Stomach (tissue), 19 donors: ENCODE measurements at places on chromosomes 5 and 9. TPM values are rescaled to one million over a fixed set of nuclear protein-coding genes. Genes with fewer than 3 reads are reported as not detected.
A peak's percentile ranks its signal among the peaks of the same experiment; 100 is the strongest.

GRCh38 chr5:67115246-67115645, 81.4 kb downstream of the CD180 start:
- no peaks in the 10 kb centered on the region for H3K4me1 ChIP-seq
- no peaks in the 10 kb centered on the region for H3K27me3 ChIP-seq
- H3K27ac ChIP-seq: no peak overlapping the region
- DNase-seq: peak; percentile 26
- no peak overlapping the region for H3K4me3 ChIP-seq

GRCh38 chr5:60026161-60026560, 132.6 kb upstream of the PDE4D start:
- no peak overlapping the region for H3K27ac ChIP-seq
- no peaks in the 10 kb centered on the region for H3K4me1 ChIP-seq
- H3K4me3 ChIP-seq: no peak overlapping the region
- no peaks in the 10 kb centered on the region for H3K36me3 ChIP-seq
- no peaks in the 10 kb centered on the region for H3K27me3 ChIP-seq
- no peak for DNase-seq

DNA sequence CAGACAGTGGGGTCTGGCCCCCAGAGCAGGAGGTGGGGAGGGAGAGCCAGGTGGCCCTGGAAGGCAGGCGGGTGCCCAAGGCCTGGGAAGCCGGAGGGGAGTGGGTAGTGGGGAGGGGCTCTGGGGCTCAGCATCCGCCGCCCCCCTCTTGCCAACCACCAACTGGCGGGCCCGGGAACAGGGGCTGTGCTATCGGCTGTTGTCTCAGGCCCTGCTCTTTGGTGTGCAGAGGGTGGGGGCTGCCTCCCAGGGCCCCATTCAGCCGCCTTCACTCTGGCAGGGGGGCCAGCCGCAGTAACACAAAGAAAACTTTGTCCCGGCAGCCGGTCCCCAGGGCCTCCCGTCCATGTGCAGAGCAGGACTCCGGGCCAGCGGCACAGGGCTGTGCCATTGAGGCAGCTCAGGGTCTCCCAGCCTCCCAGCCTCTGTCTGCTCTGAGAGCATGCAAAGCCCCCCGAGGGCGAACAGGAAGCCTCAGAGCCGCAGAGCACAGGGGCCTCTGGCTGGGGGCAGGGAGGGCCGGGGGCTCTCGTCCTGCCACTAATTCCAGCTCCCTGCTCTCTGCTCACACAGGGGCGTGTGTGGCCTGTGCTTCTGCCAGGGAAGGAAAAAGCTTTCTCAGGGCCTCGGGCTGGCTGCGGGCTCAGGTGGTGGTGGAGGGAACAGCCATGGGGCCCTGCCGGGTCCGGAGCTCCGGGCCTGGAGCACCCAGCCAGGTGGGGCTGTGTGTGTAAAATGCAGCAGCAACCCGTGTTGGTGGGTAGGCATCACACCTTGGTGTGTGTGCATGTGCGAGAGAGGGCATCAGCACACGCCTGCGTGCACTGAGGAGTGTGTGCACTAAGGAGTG, 54.2 kb upstream of the NOTCH1 start:
- DNase-seq: no peak
- peaks cover 41% of the 10 kb centered on the region for H3K27me3 ChIP-seq
- H3K4me1 ChIP-seq: peaks cover 7% of the 10 kb centered on the region
- no peak overlapping the region for H3K4me3 ChIP-seq

The FYB1 gene
- 3.5 TPM for total RNA-seq

- no peak overlapping the region for H3K4me3 ChIP-seq
- H3K4me1 ChIP-seq: peaks cover 5% of the 10 kb centered on the region
- H3K27ac ChIP-seq: no peak overlapping the region
- no peaks in the 10 kb centered on the region for H3K36me3 ChIP-seq
- DNase-seq: no peak
- no peaks in the 10 kb centered on the region for H3K27me3 ChIP-seq
Observed at GRCh38 chr5:56530626-56531138, 284.7 kb upstream of the MAP3K1 start.

DNA sequence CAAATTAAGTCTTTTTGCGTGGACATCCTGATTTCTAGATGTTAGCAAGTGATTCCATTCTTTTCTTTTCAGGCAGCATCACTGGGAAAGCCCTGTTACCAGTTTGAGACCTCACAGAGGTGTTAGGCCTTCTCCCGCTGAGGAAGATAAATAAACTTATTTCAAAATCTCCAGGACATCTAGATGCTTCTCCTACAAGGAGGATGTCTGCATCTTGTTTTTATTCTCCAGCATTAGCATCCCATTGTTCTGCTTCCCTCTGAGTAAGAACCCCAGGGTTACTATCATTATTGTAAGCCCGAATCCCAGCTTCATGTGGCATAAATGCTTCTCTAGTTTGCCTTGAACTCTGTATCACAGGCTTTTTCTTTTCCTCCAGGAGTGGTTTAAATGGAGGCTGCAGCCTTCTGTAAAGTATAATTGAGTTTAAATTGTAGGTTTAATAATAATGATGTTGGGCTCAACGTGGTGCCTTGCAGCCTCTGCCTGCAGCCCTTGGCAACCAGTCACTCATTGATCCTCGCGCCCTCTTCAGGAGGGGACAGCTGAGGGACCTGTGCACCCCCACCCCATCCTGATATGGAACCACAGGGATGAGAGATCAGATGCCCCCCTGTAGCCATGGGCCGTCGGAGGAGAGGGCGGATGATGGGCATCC, 114.9 kb downstream of the PDZD2 start:
- DNase-seq: no peak
- H3K4me3 ChIP-seq: no peak overlapping the region
- H3K27ac ChIP-seq: no peak overlapping the region
- H3K36me3 ChIP-seq: no peaks in the 10 kb centered on the region
- no peaks in the 10 kb centered on the region for H3K27me3 ChIP-seq
- H3K4me1 ChIP-seq: no peaks in the 10 kb centered on the region

GRCh38 chr5:58498340-58498942, 7.2 kb downstream of the GAPT start:
- H3K27ac ChIP-seq: no peak overlapping the region
- H3K4me1 ChIP-seq: no peaks in the 10 kb centered on the region
- no peaks in the 10 kb centered on the region for H3K36me3 ChIP-seq
- peak; percentile 45 for DNase-seq

DNA sequence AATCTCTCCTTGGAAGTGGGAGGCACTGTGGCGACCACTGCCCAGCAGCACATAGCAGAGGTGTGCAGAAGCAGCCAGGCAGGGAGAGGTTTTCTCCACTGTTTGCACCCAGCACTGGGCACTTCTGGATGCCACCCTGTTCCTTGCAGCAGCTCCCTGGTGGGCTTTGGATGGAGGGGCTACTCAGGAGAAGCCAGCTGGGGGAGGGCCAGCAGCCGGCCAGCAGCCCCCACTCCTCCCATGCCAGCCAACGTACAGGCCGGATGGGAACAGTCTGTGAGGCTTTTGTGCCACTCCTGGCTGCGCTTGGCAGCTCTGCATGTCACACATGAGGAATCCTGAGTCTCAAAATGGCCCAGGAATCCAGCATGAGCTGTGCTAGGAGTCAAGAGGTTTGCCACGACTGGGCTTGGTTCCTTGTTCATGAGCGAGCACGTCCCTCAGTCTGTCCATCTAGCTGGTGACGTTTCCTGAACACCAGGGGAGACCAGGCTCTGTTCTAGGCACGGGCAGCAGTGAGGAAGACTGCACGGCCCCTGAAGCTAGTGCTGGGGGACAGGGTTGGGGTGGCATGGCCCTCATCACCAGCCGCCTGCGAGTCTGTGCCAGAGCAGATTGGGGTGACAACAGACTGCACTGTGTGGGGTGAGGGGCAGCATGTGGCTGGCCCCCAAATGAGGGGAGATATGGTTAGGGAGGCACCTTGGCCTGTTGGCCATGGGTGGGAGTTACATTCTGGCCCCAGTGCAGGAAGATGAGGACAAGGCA, 10.1 kb downstream of the PHF2 start:
- DNase-seq: no peak
- H3K4me1 ChIP-seq: peaks cover 64% of the 10 kb centered on the region
- no peaks in the 10 kb centered on the region for H3K27me3 ChIP-seq
- no peaks in the 10 kb centered on the region for H3K36me3 ChIP-seq

The DNAJB5 gene
- 9.0 TPM for total RNA-seq

- no peaks in the 10 kb centered on the region for H3K27me3 ChIP-seq
- peak overlapping the region; percentile 79 for H3K27ac ChIP-seq
- H3K4me3 ChIP-seq: no peak overlapping the region
- peaks cover 18% of the 10 kb centered on the region for H3K36me3 ChIP-seq
- DNase-seq: no peak
- H3K4me1 ChIP-seq: peaks cover 99% of the 10 kb centered on the region
Observed at GRCh38 chr9:95090023-95090791, 227.3 kb downstream of the FANCC start.

- H3K4me1 ChIP-seq: no peaks in the 10 kb centered on the region
- no peaks in the 10 kb centered on the region for H3K36me3 ChIP-seq
- H3K27ac ChIP-seq: no peak overlapping the region
- no peak overlapping the region for H3K4me3 ChIP-seq
- no peaks in the 10 kb centered on the region for H3K27me3 ChIP-seq
- DNase-seq: no peak
Observed at GRCh38 chr9:105963343-105964099, 269.2 kb downstream of the TMEM38B start.

DNA sequence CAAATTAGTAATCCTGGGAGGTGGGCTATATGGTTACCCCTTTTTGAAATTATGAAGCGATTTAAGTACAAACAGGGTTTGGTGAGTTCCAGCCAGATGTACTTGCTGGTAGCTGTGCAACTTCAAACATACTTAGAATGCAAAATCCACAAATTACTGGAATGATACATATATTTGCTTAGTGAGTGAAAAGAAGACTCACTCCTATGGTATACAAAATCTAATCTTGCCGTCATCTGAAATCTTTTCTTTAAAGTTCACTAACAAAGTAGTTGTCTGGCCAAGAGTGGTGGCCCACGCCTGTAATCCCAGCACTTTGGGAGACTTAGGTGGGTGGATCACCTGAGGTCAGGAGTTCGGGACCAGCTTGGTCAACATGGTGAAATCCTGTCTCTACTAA, 64.9 kb upstream of the TJP2 start:
- no peaks in the 10 kb centered on the region for H3K4me1 ChIP-seq
- H3K36me3 ChIP-seq: no peaks in the 10 kb centered on the region
- H3K4me3 ChIP-seq: no peak overlapping the region
- DNase-seq: no peak
- H3K27me3 ChIP-seq: no peaks in the 10 kb centered on the region
- no peak overlapping the region for H3K27ac ChIP-seq

DNA sequence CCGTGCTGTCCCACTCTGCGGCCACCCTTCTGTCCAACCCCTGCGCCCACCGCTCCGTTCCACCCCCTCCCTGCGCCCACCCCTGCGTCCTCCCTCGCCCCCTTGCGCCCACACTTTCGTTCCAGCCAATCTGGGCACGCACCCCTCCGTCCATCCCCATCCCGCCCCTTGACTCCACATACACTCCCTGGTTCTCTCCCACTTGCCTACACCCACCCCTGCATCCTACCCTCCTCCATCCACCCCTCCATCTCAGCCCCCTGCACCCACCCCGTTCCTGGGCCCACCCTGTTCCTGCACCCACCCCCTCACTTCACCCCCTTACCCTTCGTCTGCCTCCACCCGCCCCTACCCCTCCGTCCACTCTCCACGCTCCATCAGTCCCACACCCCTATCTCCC, 7.0 kb downstream of the ADAMTS13 start:
- H3K27ac ChIP-seq: no peak overlapping the region
- peaks cover 29% of the 10 kb centered on the region for H3K4me1 ChIP-seq
- H3K36me3 ChIP-seq: no peaks in the 10 kb centered on the region
- no peak for DNase-seq
- H3K27me3 ChIP-seq: no peaks in the 10 kb centered on the region

GRCh38 chr9:93263334-93264229, 79.6 kb downstream of the WNK2 start:
- H3K27ac ChIP-seq: peak overlapping the region; percentile 66
- DNase-seq: no peak
- no peaks in the 10 kb centered on the region for H3K27me3 ChIP-seq
- H3K4me1 ChIP-seq: peaks cover 31% of the 10 kb centered on the region

The SH3GL2 gene
- 17.5 TPM for total RNA-seq

DNA sequence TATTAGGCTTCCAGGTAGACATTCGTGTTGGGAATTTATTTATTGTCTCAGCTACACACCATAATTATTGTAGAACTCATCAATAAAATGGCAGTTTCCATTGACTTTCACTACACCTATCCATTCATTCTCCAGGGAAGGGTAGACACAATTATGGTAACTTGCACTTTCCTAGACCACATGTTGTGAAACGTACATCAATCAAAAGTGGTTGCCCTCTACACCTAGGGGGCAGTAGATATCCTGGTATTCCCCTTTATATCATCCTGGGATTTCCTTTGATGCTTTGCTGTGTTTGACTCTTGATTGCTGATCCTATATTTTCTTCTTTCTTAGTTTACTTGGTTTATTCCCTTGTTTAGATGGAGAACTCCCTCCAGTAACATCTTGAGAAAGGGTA, 47.9 kb downstream of the ADGRV1 start:
- no peak overlapping the region for H3K4me3 ChIP-seq
- H3K36me3 ChIP-seq: no peaks in the 10 kb centered on the region
- no peak for DNase-seq
- no peak overlapping the region for H3K27ac ChIP-seq
- H3K4me1 ChIP-seq: no peaks in the 10 kb centered on the region

- H3K36me3 ChIP-seq: no peaks in the 10 kb centered on the region
- peaks cover 8% of the 10 kb centered on the region for H3K4me1 ChIP-seq
- no peak for DNase-seq
Observed at GRCh38 chr5:173686950-173687349, 70.5 kb upstream of the BOD1 start.

The LNPEP gene
- total RNA-seq: 8.1 TPM

The DAB2 gene
- total RNA-seq: 34.4 TPM

DNA sequence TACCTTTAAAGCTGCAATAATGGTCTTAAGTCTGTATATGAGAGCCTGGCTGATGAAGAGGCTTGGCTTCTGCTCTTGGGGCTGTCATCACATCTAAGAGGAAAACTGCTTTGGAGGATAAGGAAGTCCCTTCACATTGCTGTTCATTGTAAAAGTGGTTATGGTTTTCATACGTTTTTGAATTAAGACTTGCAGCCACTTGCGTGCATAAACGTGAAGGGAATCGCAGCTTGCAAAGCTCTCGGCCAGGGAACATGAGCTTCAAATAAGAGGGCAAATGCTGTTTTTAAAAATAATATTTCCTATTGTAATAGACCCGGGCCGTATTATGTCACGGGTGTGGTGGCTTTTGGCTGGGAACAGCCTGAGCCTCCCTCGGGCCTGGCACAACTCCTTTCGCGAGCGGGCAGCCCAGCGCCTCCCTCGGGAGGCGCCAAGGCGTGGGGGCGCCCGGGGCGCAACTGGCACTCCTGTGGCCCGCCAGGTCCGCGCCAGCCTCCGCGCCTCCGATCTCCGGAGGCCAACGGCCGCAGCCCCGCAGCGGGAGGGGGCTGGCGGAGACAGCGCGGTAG, 538 bp upstream of the ARHGEF28 start:
- H3K27me3 ChIP-seq: no peaks in the 10 kb centered on the region
- peak overlapping the region; percentile 66 for H3K4me3 ChIP-seq
- peak overlapping the region; percentile 88 for H3K27ac ChIP-seq
- peaks cover 38% of the 10 kb centered on the region for H3K4me1 ChIP-seq
- H3K36me3 ChIP-seq: no peaks in the 10 kb centered on the region

- no peaks in the 10 kb centered on the region for H3K27me3 ChIP-seq
- no peaks in the 10 kb centered on the region for H3K4me1 ChIP-seq
- H3K4me3 ChIP-seq: no peak overlapping the region
- no peaks in the 10 kb centered on the region for H3K36me3 ChIP-seq
- H3K27ac ChIP-seq: no peak overlapping the region
Observed at GRCh38 chr5:86917117-86917579, 299.4 kb downstream of the COX7C start.

GRCh38 chr5:124402144-124402581, 344.3 kb downstream of the ZNF608 start:
- no peaks in the 10 kb centered on the region for H3K36me3 ChIP-seq
- no peak overlapping the region for H3K27ac ChIP-seq
- no peak overlapping the region for H3K4me3 ChIP-seq
- DNase-seq: peak; percentile 52
- H3K27me3 ChIP-seq: no peaks in the 10 kb centered on the region

- DNase-seq: no peak
- no peak overlapping the region for H3K4me3 ChIP-seq
- H3K27me3 ChIP-seq: no peaks in the 10 kb centered on the region
- no peak overlapping the region for H3K27ac ChIP-seq
Observed at GRCh38 chr9:137097761-137098462, 11.1 kb downstream of the MAN1B1 start.
